ENCODE measurements at places on chromosomes 3 and 15.

DNA sequence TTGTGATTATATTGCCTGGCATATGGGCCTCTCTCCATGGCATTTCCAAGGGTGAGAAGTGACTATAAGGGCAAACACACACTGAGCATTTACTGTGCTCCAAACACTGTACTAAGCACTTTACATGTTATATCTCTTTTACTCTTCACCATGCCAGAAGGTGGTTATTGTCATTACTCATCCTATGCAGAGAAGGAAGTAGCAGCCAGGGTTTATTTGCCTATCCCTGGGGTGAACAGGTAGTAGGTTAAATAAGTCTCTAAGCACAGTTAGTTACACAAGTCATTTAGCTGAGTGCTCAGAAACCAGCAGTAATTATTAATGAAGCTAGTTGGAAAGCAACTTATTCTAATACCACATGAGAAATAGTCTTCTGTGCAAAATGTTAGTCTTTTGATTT, 109.9 kb upstream of the SYNPR start:
- DNase-seq: no peak

DNA sequence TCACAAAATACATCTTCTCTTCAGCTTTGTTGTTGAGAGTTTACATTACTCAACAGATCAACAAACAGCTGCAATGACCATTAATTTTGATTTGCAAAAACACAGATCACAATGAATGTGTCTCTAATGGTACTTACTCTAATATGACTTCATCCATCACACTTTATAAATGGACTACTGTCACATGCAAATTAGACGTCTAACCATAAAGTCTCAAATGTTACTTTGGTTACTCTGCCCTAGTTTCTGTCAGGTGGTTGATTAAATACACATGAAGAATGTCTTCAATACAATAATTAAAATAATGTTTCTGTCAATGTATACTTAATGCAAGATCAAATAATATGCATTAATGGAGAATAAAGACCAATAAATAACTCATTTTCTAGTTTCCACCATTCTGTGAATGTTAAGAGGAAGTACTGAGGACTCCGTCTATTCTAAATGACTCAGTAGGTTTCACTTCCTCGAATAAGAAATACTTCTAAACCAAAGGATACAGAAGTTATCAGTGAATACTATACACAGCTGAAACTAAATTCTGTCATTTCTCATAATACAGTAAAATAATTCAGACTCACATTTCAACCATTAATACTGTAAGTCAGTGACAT, 145.8 kb downstream of the CBLB start:
- DNase-seq: no peak

DNA sequence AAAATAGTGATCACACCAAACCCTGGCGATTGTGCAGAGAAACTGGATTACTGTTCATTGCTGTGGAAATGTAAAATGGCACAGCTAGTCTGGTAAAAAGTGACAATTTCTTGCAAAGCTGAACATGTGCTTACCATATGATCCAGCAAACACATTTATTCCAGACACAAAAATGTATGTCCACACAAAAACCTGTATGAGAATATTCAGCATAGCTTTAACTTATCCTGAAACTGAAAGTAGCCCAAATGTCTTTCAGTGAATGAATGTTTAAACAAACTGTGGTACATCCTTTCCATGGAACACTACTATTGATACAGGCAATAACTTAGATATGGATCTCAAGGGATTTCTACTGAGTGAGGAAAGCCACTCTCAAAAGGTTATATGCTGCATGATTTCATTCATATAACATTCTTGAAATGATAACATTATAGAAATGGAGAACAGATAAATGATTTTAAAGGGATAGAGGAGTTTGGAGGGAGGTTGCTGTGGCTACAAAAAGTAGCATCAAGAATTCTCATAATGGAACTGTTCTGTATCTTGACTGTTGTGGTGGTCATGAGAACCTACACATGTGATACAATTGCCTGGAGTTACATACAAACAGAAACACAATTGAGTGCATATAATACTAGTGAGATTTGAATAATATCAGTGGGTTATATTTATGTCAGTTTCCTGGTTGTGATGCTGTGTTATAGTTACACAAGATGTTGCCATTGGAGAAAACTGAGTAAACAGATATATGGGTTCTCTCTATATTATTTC, 70.7 kb upstream of the DPH6 start:
- DNase-seq: no peak

GRCh38 chr3:127034990-127035652, 52.2 kb downstream of the PLXNA1 start:
- no peak for DNase-seq

- no peak for DNase-seq
Measured at GRCh38 chr3:88180398-88180999, 30.7 kb downstream of the C3orf38 start.

DNA sequence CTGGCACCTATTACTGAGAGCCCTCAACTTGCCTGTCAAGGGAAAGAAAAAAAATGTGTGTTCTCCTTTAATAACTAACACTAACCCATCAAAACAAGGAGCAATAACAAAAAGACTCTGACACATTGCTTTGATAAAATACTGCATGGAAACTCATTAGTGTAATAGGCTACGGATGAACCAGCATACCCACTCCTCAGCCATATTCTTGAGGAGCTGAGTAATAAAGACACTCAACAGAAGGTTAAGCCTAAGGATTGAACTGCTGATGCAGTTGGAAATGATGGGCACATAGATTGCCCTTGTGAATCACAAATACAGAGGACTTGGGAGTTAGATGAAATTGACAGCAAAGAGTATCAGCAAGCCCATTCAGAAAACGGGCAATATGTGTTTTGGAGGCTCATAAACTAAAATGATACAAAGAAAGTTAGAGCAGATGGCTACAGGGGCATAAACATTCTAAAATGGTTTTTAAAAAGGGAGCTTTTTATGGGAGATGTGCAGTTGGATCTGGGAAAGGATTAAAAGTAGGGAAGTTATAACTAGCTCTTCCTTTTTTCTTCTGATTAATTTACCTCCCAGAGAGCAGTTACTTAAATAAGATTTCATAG, 447.6 kb upstream of the IL12A start:
- no peak for DNase-seq

DNA sequence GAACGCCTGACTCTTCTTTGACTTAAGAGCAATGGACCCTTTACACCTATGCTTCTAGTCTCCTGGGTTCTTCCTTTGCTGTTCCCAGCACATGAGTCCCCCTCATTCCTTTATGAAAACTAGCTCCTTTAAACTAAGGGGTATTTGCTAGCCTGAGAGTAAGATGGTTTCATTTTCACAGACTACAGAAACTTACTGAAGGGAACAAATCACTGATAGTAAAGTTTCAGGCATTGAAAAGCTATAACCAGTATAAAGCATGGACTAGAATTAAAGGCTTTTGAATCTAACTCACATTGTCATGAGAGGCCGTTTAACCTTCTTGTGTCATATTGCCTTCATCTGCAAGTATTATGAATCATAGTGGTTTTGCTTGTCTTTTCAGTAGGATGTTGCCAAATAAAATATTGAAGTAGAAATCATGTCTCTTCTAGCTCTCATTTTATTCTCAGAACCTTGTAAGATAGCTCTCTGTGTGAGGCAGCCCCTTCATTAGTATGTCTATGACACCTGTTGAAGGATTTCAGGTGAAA, 765.9 kb downstream of the NR2F2 start:
- DNase-seq: no peak

- DNase-seq: no peak
Measured at GRCh38 chr15:63080634-63081250, 38.2 kb downstream of the TPM1 start.

- DNase-seq: no peak
Measured at GRCh38 chr15:98442901-98443300, 205.4 kb upstream of the IGF1R start.

DNA sequence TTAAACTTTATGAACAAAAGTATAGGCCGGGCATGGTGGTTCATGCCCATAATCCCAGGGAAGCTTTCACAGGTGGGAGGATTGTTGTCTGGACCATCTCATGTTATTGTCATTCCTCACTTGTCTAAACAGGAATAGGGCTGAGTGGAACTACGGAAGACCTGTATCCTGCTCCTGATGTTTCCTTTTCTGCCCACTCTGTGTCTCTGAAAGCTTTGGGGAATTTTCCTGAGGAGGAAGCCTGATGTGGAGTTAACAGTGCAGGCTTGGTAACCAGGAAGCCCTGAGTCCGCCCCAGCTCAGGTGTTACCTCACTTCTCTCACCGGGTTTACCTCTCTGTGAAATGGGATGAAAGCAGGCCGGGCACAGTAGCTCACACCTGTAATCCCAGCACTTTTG, 2.0 kb upstream of the SS18L2 start:
- DNase-seq: no peak

- DNase-seq: no peak
Measured at GRCh38 chr15:67177752-67178151, 76.7 kb downstream of the AAGAB start.

GRCh38 chr3:190435618-190436017, 14.1 kb downstream of the TMEM207 start:
- DNase-seq: no peak

DNA sequence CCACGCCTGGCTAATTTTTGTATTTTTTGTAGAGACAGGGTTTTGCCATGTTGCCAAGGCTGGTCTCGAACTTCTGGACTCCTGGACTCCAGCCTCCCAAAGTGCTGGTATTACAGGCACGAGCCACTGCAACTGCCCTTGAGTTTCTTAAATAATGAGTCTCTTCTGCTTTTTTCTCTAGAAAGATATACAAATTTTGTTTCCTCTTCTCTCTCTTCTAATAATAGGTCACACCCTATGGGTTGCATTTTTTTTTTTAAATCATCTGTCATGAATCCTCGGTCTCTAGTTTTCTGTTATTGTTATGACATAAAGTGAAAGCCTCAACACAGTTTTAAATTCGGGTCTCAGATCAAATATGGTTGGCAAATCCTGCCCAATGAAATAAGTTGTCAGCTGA, 111.2 kb downstream of the IL12A start:
- no peak for DNase-seq

DNA sequence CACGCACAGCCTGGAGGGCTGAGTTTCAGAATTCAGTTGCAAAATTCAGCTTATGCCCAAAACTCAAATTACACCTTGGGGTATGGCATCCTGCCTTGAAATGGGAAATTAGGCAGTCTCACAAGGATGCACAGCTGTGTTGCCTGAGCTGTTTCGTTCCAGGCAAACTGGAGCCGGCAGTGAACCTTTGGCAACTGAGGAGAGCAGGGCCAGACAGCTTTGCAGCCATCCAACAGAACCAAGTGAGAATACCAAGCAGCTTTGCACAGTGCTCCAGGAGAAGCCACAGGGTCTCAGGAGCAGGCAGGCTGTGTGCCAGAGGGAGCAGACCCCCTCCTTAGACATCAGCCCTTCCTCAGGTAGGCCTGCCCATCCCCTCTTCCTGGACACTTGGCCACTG, 32.5 kb upstream of the BFSP2 start:
- DNase-seq: no peak

- DNase-seq: no peak
Measured at GRCh38 chr3:138326866-138327595, 2.6 kb downstream of the NME9 start.

GRCh38 chr15:90201944-90202375, 830 bp downstream of the SEMA4B start:
- DNase-seq: no peak

DNA sequence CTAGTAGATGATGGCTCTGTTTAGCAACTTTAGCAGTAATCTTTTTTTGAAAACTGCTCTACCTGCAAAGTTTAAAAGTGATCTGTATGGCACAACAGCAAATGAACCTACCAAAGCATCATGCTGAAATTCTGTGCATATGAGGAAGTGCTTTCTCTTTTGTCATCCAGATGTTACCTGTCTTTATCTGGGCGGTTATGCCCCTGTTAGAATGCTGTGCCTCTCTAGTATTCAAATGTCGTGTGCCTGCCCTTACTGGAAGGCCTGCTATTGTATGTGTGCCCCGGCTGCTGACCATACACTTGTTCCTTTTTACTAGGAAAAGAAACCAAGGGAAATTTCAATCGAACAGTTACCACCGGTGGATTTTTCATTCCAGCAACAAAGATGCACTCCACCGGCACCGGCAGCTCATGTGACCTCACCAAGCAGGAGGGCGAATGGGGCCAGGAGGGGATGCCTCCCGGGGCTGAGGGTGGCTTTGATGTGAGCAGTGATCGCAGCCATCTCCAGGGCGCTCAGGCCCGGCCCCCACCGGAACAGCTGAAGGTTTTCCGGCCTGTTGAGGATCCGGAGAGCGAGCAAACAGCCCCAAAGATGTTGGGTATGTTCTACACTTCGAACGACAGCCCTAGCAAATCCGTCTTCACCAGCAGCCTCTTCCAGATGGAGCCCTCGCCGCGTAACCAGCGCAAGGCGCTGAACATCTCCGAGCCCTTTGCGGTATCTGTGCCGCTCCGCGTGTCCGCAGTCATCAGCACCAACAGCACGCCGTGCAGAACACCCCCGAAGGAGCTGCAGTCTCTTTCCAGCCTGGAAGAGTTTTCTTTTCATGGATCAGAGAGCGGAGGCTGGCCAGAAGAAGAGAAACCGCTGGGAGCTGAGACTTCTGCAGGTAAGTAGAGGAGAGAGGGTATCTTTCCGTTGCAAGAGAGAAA, 61.6 kb downstream of the TMEM39A start:
- DNase-seq: no peak

GRCh38 chr15:89441295-89441812, 55.0 kb downstream of the RHCG start:
- DNase-seq: no peak

- no peak for DNase-seq
Measured at GRCh38 chr3:196803891-196804468, 63.7 kb upstream of the SENP5 start.

DNA sequence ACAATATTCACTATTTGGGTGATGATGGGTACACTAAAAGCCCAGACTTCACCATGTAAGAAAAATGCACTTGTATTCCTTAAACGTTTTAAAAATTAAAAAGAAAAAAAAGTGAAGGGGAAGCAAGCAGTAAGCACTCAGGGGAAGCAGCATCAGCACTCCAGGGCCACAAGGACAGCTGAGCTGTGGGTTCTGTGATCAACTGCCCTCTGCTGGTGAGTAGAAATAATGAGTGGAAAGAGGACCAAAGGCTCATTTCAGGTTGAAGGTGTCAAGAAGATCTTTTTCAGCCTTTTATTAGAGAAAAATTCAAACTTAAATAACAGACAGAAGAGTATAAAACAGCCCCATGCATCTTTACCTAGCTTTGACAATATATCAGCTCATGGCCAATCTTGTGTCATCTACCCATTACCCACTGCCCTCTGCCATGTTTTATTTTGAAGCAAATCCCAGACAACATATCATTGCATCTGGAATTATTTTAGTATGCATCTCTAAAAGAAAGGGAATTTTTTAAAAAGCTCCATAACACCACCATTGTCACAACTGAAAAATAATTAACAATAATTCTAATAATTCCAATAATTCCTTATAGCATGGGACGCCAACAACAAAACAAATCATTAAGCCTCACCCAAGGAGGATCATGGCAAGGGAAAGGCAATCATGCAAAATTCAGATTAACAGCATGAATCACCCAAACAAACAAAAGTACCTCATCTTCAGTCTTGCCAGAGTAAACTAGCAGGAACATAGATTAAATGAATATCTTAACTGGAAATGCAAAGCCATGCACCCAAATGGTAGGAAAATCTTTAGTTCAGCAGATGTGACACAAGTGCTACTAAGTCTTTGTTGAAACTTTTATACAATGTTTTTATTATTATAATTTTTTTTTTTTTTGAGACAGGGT, 42.5 kb downstream of the TAMM41 start:
- no peak for DNase-seq

- no peak for DNase-seq
Measured at GRCh38 chr3:4744405-4745234, 234.6 kb upstream of the BHLHE40 start.

GRCh38 chr3:149180057-149180573, 41.5 kb downstream of the CP start:
- DNase-seq: no peak

- no peak for DNase-seq
Measured at GRCh38 chr15:58410353-58410752, 21.4 kb upstream of the LIPC start.

GRCh38 chr3:132660811-132661070, 612 bp downstream of the UBA5 start:
- DNase-seq: no peak
